ENCODE measurements at places on chromosomes 3 and 15.

GRCh38 chr3:194565597-194566190 lies 67.5 kb downstream of the TMEM44 start:
- no peak for DNase-seq

DNA sequence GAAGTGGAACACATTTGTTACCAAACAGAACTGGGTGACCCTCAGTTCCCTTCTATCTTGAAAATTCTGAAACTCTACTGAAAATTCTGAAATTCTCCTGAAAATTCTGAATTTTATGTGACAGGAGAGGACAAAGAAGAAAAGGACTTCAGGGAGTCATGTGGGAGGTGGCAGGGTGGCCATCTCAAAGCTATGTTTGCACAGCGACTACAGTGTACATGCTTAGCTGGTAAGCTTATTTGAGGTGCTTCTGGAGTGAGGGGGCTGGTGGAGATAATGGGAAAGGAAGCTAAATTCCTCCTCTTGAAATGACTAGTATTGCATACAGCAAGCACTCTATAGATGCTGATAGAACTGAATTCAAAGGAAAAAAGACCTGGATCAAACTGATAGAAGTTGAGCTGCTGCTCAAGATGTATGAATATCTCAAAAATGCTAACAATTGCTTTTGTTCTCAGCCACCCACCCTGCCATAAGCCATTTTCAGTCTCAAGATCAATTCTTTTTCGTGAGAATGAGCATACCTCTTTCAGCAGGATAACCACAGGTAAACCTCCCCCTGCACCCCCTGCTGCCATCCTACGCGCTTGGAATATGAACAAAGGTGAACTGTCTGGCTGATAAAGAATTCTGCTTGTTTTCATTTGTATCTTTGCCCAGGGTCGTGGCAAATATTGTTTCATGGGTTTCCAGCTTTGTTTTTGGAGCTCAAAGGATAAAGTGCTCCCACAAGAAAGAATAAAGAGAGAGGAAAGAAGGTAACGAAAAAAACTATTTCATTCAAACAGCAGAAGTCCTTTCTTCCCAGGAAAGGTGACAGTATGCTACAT lies 16.6 kb upstream of the ARHGEF3 start:
- no peak for DNase-seq

DNA sequence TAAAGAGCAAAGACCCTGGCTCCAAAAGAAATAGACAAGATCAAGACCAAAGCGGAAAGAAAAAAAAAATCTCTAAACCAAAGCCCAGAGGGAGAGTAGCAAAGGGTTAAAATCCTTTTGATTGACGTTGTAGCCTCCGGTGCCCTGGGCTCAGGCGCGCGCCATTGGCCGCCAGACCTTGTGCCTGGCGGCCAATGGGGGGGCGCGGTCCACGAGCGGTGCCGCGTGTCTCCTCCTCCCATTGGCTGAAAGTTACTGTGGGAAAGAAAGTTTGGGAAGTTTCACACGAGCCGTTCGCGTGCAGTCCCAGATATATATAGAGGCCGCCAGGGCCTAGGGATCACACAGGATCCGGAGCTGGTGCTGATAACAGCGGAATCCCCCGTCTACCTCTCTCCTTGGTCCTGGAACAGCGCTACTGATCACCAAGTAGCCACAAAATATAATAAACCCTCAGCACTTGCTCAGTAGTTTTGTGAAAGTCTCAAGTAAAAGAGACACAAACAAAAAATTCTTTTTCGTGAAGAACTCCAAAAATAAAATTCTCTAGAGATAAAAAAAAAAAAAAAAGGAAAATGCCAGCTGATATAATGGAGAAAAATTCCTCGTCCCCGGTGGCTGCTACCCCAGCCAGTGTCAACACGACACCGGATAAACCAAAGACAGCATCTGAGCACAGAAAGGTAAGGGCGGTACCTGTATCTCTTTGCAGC lies at the start of gene HES1:
HES1 (plus strand) TSS at position 343 of the 713 bp plus-strand sequence; CDS start at position 576, 233 bp downstream.
- DNase-seq, result no peak

- DNase-seq, result no peak
These were observed 46.8 kb upstream of the PCSK6 start for GRCh38 chr15:101536166-101536874.

- no peak for DNase-seq
These were observed 35.3 kb downstream of the TSPAN3 start for GRCh38 chr15:77035584-77035983.

DNA sequence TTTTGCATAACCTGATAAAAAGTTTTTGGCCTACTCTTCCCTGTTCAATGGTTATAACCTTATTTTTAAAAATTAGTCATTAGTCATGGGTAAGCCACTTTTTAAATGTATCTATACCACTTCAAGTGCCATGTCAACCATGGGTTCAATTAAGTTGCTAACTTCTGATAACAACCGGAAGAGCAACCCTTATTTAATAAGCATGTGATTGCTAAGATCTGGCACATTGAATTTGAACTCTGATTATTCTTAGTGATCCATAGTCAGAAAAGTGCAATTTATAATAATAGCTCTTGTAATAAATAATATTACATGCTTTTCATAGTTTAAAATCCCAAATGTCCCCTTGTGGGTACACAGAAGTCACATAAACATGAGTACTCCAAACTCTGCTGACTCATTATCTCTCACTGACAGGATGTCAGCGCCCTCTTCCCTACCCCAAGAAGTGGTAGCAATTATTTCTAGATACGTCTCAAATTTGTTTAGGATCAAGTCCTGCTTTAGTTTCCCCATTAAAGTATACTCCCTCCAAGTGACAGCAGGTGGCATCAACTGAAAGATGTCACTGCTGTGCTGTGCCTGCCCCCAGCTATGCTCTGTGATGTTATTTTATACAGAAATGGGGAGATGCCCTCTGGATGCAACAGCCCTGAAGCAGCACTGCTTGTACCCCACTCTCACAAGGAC lies 18.6 kb downstream of the SAMD7 start:
- no peak for DNase-seq

DNA sequence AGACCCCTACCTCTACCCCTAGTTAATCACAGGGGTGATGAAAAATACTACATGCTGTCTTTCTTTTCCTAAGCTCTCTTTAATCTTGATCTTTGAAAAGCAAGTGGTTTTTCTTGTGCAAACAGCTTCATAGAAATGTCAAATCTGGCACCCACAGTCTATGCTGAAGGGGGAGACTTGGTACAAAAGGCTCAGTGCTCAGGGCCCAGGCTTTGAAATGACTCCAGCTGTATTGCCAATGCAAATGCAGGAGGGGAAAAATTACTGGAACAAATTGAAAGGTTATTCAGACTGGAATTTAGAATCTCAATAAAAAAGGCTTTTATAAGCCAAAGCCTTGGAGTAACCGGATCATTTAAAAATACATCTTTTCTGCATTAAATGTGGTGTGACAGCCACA lies 223.9 kb downstream of the LRTM1 start:
- DNase-seq, result no peak

GRCh38 chr3:142738396-142738795 lies 14.6 kb downstream of the TRPC1 start:
- DNase-seq, result no peak

GRCh38 chr3:46624975-46625490 lies 12.7 kb downstream of the FAM240A start:
- no peak for DNase-seq

DNA sequence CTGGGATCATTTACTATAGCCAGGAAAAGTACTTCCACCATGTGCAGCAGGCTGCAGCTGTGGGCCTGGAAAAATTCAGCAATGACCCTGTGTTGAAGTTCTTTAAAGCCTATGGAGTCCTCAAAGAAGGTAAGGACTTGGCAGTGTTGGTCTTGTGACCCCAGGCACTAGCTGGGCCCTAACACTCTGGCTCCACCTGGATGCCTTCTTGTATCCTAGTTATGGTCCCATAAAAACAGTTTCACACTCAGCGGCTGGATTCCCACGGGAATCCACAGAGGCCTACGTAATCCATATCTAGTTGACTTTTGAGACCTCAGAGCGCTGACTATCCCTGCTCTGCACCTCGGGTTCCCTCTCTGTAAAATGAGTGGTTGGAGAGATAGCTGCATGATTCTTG lies 1.6 kb downstream of the TTC21A start:
- DNase-seq, result no peak

DNA sequence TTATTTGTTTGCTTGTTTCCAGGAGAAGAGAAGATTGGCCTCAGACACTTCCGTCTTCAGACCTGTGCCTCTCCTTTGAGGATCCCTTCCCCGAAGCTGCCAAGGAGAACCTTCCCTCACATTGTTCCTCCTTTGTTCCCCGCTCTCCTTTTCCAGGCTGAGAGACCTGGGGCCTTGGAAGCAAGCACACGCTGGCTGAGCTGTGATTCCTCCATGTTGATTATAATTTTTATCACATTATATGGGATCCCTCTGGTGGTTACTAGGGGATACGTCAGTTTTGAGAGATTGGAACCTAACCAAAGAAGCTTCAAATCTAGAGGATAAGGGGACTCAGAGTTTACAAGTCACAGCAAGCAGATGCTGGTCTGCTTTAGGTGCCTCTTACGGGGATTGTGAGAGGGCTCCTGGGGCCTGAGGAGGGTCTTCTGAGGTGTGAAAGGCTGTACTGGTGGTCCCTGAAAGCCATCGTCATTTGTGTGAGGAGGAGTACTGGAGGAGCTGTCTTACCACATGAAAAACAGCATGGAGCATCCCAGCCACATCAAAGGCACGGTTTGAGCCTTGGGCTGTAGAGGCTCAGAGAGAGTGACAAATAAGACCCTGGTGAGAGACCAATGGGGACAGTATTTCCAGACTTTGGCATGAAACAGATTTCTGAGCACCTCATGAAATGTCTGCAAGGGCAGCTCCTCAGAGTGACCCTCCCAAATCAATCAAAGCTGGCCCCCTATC lies 760.1 kb upstream of the CFAP20DC start:
- DNase-seq, result no peak

DNA sequence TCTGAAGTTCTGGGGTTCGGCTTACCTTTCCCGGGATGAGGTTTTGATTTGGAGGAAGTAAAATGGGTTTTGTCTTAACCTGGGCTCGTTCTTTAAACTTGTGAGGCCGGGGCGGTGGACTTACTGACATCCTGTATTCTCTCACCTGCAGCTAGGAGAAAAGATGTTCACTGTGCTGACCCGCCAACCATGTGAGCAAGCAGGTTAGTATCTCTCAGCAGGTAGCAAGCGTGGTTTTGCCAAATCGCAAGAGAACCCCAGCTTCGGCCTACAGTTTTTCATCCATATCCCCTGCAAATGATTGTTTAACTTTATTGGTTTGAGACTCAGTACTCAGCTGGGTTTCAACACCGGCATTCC lies 891 bp downstream of the ENTPD3 start:
- no peak for DNase-seq

DNA sequence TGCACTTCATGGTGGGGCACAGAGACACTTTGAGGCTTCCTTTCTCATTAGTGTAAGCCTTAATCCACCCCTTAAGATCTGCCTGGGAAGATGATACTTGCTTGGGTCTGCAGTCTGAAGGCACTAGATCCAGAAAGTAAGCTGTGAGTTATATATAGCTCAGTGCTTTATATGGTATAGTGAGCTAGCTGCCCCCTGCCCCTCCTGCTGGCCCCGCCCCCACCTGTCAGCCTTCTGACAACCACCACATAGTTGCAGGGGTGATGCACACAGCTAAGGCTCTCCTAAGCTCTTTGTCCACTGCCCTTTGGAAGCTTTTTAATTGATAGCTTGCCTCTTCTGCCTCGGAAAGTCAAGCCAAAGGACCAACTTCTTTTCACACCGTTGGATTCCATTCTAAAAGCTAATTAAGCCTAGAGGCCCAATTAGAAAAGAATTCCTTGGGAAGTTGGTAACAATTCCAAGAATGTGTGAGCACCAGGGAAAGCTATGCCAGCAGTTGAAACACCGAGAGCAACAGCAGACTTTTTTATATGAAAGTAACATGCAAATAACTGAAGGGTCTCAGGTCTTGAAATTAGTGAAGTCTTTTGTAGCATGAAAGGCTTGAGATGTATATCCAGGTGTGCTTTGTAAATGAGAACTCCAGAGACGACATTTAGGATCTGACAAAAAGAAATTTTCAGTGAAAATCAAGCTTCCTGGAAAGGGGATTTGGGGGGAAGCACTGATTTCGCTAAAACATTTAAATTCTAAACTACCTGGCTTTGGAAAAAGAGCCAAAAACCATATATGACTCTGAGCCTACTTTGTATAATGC lies 2.3 kb downstream of the TPM1 start:
- no peak for DNase-seq

DNA sequence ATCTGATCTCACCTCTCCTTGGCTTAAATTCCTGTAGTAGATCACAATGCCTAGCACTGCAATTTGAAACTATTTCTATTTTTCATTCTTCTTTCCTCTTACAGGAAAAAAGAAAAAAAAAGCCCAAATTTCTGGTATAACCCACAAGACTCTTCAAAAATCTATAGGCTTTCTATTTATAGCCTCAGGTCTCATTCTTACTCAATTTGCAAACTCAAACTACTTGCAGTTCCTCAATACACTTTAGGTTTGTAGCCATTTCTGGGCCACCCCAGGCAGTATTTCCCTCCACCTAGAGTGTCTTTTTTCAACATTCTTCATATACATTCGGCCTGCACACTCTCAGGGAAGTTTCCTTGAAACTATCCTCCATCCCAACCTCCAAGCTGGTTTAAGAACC lies 169.0 kb downstream of the TBC1D5 start:
- no peak for DNase-seq

GRCh38 chr15:55827955-55828354 lies 85.0 kb upstream of the PRTG start:
- DNase-seq, result no peak

DNA sequence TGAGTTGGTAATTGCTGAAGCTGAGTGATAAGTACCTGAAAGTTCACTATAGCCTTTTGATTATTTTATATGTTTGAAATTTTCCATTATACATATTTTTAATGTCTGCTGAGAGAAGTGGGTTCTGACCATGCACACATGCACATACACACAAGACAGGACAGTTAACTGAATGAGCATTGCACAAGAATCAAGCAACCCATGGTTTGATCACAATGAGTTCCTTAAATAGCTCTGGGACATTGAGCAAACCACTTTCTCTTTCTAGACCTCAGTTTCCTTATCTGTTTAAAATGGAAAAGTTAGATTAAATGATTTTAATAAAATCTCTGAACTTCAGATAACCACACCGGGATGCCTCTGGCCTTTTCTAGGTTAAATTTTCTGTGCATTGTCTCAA lies 26.7 kb downstream of the SNTN start:
- DNase-seq, result no peak

DNA sequence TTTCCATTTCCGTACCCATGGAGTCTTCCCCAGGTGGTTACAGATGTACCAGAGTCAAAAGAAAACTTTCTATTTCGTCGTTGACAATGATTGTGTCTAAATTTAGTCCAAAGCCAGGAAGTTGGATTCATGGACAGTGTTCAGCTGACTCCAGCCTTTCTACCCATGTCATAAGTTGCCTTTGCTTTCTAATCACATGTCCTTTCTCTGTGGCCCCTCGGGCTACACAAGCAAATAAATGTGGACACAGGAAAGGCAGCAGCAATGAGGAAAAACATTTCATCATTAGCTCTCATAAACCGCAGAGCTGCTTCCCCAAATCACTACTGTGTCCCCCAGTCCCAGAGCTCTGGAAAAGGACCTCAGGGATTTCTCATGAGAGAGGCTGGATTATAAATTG lies 82.0 kb downstream of the USF3 start:
- no peak for DNase-seq

GRCh38 chr15:56667517-56667916 lies 65.8 kb downstream of the ZNF280D start:
- no peak for DNase-seq

Measured in NCI-H446 treated with DMSO at 0.1 percent for 48 hours (cell line).